ENCODE measurements at places on chromosomes 4 and X.
A peak's percentile ranks its signal among the peaks of the same experiment; 100 is the strongest.

GRCh38 chrX:151570561-151570960 lies 7.1 kb downstream of the PASD1 start:
- no peak for DNase-seq

DNA sequence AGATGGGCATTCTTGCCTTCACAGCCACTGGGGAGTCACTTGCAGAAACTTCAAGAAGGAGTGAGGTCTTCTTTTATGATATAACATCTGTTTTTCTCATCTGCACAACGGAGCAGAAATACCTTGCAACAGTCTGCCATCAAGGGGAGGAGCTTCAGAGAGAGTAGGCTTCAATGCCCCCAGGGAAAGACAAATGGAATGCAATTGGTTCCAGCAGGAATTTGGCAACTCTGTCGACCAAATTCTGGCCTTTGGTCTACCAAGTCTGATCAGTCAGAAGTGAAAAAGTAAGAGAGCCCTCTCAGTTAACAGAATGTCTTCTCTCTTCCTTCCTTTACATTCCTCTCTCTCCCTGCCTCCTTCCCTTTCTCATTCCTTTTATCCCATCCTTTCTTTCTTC lies 229.3 kb downstream of the IDS start:
- no peak for DNase-seq

GRCh38 chr4:95348418-95348817 lies 200.4 kb downstream of the UNC5C start:
- DNase-seq, result no peak

- DNase-seq, result peak; percentile 57
These were observed 191.4 kb downstream of the MGST2 start for GRCh38 chr4:139857021-139857420.

DNA sequence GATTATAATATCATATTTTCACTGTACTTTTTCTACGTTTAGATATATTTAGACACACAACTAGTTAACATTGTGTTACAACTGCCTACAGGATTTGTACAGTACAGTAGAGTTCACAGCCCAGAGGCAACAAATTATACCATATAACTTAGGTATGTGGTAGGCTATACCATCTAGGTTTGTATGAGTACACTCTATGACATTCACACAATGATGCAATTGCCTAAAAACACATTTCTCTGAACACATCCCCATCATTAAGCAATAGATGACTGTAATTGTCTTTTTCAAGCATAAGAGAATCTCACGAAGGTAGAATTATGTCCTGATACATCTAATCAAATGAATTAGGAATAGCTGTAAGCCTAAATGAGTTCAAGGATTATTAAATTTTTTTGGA lies 12.3 kb upstream of the TIGD2 start:
- DNase-seq, result no peak

DNA sequence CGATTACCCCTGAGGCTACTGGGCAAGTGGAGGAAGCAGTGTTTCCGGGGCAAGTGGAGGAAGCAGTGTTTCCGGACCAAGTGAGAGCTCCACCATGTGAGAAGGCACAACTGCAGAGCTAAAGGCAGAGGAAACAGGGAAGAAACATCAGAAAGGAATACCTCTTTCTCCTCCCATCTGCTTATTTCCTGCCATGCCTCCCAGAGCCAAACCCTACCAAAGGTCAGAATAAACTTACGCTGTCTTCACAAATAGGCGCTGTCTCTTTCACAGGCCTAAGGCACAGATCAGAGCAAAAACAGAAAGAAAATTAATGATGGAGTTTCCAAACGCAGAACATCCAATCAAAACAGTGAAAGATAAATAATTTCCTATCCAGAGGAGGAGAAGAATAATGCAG lies 153.0 kb downstream of the ATOH1 start:
- DNase-seq, result no peak

GRCh38 chr4:42344309-42344708 lies 53.0 kb upstream of the SHISA3 start:
- DNase-seq, result no peak
